ENCODE measurements at places on chromosomes 13 and 19.

DNA sequence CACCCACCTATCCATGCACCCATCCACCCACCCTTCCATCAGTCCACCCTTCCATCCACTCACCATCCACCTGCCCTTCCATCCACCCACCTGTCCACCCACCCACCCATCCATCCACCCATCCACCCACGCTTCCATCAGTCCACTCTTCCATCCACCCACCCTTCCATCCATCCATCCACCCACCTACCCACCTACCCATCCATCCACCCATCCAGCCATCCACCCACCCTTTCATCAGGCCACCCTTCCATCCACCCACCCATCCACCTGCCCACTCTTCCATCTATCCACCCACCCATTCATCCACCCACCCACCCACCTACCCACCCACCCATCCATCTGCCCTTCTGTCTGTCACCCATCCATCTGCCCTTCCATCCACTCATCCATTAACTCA, 17.0 kb downstream of the KLHL26 start:
- no peak for DNase-seq

DNA sequence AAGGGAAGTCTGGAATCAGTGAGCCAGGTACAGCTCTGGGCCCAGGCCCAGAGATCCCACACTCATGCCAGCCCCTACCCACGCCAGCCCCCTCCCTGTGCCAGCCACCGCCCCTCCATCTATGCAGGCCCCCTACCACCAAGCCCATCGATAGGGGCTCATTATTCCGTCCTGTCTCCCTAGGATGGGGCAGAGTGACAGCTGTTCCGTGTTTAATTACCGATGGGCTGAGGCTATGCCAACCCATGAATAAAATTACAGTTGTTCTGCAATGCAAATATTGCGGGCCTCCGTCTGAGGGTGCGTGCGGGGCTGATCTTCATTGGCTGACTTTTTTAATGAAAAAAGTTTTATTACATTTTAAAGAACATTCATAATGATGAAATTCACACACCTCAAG, 35.6 kb upstream of the PEPD start:
- no peak for DNase-seq

DNA sequence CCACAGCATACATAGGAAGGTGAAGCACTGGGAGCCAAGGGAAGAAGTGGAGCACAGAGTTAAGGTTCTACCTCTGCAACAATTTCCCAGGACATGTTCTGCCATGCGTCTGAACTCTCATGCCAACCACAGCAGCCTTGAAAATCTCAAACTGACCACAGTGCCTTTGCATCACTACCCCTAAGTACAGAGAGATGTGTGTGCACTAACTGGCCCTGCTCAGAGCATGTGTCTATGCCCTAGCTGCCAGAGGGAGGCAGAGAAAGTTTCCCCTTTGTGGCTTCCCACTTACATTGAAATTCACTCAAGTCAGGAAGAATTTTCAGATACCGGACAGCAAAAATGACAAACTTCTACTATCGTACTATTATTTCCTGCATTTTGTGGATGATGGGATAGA, 26.8 kb upstream of the WDFY2 start:
- no peak for DNase-seq

DNA sequence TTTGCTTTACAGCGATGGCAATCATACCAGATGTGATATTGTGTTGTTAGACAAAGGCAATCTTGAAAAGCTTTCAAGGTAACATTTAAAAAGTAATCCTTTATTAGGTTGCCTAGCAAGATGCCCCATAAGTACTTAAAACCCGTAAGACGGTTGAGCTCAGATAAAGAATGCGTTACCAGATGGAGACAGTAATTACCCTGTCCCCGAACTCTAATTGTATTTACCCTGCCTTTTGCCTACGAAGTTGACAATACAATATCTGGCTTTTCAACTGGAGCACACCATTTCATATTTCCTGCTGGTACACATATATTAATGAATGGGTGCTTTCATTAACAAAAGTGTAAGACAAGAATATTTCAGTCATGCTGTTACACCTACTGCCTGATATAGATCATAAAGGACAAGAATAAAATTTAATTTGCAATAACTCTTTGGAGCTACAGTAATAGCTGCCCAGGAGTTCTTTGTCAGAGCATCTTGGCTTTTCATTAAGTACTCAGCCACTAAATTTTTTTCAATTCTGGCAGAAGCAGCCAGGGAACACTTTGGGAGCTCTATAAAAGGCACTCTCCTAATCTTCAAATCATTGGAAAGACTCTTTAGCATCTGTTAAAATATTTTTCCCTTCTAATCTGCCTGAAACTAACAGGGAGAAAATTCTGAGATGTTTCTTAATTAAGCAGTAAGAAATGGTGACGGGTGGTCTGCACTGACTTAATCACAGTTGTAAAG, 63.8 kb downstream of the DCT start:
- DNase-seq = no peak

- no peak for DNase-seq
These were observed 15.6 kb upstream of the KCNC3 start for GRCh38 chr19:50344661-50345318.

- DNase-seq = peak; percentile 57
These were observed 1.7 kb upstream of the LYL1 start for GRCh38 chr19:13104360-13104847.

DNA sequence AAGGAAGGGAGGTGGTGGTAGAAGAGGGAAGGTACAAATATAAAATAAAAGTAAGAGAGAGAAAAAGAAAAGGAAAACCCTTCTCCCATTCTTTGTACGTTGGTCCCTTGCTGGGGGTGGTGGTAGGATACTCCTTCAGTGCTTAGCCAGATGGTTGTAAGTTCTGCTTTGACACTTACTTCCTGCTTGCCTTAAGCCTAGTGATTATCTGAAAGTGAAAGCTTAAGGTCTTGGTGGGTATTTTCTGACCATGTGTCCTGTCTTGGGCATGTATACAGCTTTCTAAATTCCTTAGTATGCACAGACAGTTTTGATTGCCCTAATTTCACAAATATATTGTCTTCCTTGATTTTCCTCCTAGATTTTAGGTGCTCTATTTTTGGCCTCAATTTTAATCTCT, 314.8 kb downstream of the PCDH17 start:
- DNase-seq = no peak

GRCh38 chr19:45864629-45865082, 530 bp downstream of the FOXA3 start:
- no peak for DNase-seq

GRCh38 chr19:1568320-1569019, at the start of gene MEX3D:
MEX3D (minus strand) TSS chr19:1568325; CDS start chr19:1568058, 267 bp downstream.
- no peak for DNase-seq

DNA sequence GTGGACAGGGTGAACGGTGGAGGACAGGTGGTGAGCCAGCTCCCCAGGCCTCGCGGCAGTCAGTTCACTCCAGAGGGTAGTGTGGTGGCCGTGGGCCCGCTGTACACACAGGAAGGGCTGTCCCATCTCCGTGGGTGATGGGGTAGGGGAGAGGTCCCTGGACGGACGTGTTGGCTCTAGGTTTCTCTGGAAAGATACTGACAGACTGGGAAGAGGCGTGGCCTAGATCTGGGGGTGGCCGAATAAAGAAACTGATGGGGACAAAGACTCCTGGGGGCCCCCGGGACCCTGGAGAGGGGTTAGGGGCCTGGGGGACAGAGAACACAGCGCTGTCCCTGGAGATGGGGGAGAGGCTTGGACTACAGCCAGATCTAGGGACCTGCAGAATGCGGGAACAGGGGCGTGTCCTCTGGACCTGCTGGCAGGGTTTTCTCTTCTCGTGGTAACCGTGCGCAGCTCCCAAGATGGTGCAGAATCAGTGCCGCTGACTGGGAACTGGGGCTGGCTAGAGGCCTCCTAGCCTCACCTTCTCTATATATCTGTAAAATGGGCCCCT, 4.0 kb upstream of the PRAM1 start:
- DNase-seq = no peak

- no peak for DNase-seq
These were observed 36.6 kb downstream of the CCDC169 start for GRCh38 chr13:36261011-36261410.

DNA sequence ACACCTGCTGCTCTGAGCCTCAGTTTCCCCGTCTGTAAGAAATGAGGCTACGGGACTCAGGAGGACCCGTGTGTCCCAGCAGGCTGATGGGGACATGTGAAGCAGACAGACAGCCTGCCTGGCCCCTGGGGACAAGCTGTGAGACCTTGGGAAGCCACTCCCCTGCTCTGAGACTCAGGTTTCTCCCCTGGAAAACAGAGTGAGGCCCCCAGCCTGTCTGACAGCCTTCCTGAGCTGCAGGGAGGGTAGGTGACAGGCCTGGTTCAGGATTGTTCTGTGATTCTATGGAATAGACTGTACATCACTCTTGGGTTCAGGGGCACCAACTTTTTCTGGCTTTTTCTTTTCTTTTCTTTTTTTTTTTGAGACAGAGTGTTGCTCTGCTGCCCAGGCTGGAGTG, 2.9 kb upstream of the NTF4 start:
- no peak for DNase-seq

DNA sequence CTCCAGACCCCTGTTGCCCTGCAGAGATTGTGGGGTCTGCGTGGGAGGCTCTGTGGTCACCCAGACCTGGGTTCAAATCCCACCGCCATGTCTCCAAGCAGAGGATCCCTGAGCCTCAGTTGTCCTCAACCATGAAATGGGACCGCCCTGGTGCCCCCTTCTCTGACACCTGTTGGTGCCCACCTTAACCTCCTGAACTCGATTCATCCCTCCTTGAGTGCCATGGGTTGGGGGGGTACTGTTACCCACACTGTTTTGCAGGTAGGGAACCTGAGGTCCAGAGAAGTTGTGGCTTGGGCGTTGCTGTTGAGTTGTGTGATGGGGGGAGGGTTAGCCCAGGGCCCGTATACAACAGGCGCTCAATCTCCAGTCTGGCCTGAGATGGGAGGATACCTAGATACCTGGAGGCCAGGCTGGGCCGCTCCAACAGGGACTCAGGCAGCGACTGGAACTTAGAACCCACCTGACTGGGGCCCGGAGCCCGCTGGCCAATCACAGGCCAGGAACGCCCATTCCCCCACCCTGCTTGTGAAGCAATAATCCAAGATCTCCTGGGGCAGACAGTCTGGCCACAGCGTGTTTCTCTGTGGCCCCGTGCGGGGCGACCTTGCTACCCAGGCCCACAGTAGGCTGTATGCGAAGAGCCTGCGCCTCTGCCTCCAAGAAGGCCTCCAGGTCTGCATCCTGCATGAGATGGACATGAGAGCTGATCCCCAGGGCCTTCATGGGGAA, 2.8 kb downstream of the ARID3A start:
- DNase-seq = no peak

DNA sequence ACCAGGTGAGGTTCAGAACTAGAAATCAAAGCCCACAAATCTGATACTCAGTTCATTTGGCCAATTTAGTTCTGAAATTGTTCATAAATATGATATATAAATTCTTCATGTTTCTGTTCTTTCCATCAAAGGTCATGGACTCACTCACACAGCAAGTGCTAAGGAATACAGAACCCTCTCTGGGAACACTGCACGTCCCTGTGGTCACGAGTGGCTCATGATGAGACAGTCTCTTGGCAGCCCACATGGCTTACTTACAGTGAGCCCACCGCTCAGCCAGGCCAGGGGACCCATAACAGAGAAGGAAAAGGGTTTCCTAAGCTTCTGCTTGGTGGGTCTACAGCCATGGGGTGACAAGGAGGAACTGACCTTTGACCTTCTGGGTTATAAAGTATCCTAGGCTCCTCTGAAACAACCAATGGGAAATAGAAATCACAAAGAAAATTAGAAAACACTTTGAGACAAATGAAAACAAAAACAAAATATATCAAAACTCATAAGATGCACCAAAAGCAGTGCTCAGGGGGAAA, 67.4 kb downstream of the CDADC1 start:
- no peak for DNase-seq

All from esophagus squamous epithelium (tissue), 5 donors.